ENCODE measurements at places on chromosomes 1 and 21.
A peak's percentile ranks its signal among the peaks of the same experiment; 100 is the strongest.

- DNase-seq: no peak
These were observed 76.2 kb upstream of the TEKT2 start for GRCh38 chr1:36007741-36008140.

DNA sequence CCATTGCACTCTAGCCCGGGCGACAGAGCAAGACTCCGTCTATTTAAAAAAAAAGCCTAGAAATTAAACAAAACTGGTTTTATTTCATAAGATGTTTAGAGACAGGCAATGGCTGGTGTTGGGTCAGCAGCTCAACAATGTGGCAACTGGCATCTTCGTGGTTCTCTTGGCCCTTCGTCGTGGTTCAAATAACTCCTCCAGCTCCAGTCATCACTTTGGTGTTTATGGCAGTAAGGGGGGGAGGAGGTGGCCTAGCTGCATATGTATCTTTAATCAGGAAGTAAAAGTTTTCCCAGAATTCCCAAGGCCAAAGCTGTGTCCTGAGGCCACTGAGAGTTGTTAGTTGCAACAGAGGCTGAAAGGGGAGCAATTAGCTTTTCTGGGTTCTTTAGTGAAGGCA, 13.0 kb upstream of the LTN1 start:
- DNase-seq: peak; percentile 48

DNA sequence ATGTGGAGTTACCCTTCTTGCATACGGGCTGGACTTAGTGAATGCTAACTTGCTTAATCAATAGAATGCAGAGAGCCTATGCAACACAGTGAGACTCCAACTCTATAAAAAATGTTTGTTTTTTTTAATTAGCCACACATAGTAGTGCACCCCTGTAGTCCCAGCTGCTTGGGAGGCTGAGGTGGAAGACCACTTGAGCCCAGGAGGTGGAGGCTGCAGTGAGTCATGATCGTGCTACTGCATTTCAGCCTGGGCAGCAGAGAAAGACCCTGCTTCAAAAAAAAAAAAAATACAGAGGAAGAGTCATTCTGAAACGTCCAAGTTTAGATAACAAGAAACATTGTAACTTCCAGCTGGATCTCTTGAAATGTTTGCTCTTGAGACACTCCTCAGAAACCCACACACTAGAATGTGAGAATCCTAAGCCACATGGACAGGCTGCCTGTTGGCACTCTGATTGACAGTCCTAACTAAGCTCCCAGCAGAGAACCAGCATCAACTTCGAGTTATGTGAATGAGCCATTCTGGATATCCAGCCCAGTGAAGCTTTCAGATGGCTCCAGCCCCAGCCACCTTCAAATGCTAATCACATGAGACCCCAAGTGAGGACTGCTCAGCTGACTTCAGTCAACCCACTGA, 20.0 kb upstream of the CAP1 start:
- DNase-seq: no peak

DNA sequence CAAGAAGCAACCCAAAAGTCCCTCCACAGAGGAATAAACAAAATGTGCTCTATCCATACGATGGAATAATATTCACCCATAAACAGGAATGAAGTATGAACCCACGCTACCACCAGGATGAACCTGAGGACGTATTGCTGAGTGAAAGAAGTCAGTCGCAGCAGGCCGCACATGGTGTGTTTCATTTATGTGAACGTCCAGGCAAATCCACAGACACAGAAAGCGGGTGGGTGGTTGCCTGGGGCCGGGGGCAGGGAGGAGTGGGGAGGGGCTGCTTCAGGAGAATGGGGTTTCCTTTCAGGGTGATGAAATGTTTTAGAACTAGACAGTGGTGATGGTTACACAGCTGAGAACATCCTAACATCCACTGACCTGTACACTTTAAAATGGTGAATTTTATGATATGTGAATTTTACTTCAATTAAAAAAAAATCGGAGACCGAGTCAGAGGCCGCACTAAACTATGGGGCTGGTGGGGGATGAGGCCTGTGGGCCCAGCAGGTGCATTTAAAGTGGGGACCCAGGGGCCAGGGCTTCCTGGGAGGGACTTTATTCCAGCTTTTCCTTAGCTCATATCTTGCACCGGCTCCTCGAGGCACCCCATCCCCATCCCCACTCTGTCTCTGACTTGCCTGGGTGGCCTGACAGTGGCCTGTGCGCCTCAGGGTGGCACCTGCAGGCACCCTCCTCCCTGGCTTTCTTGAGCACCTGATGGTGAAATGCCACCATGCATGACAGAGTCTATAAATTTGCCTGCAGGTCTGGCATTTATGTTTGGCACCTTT, 392.6 kb upstream of the VAMP3 start:
- no peak for DNase-seq

- DNase-seq: peak; percentile 51
These were observed 667.4 kb upstream of the ZP4 start for GRCh38 chr1:238558156-238558555.

- DNase-seq: no peak
These were observed 89.5 kb downstream of the OLFM3 start for GRCh38 chr1:101907264-101907663.

DNA sequence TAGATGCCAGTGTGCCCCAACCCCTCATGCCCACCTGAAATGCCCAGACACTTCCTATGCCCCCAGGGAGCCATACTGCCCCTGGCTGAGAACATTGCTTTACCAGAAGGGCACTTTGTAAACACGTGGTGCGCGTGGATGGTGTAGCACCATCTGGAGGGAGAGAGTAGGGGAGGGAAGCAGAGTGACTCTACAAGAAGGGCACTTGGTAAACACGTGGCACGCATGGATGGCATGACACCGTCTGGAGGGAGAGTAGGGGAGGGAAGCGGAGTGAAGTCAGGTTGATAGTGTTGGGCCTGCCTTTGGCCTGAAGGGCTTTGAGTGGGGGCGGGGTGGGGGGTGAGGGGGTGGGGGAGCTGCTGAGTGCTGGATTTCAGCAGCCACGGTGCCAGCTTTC, 324.0 kb upstream of the VAMP3 start:
- DNase-seq: no peak

GRCh38 chr21:15050568-15051377, 14.0 kb downstream of the NRIP1 start:
- no peak for DNase-seq

DNA sequence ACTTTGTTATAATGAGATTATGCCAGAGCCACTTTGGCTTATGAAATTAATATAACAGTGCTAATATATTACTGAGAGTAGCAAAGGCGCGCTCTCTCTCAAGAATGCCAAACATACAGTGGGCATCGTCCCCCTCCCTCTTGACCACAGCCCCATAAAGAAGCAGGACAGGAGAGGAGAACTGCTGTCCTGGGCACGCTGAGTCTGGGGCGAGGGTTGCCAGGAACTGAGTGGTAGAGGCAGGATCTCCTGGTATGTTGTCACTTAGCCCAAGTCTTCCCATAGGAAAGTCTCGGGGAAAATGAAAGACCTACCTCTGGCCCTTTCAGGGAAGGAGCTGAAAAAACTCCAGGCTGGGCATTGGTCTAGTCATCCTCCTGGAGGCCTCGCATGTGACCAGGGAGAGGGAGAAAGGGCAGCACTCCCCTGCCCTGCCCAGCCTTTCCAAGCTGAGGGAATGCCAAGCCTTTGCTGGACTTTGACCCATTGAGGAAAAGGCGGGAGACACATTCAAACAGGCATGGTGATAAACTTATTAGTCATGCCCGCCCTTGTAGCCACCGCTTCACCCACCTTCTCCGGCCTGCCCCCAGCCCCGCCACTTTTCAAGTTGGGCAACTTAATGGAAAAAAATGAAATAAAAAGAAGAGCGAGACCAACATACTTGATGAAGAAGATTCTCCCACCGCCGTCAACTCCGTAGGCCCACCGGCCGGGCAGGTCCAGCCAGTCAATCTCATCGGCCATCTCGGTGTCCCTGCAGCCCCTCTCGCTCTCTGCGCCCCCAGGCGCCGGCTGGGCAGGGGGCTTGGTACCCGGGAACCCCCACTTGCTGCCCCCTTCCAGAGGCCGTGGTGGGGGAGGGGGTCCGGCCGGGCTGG, 17.4 kb upstream of the PLEKHA6 start:
- peak; percentile 92 for DNase-seq

DNA sequence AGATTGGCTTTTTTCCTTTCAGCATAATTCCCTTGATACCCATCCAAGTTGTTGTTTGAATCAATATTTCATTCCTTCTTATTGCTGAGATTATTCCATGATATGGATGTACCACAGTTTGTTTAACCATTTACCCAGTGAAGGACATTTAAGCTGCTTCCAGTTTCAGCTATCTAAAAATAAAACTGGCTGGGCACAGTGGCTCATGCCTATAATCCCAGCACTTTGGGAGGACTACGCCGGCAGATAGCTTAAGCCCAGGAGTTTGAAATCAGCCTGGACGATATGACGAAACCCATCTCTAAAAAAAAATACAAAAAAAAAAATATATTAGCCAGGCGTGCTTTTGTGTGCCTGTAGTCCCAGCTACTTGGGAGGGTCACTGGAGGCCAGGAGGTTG, 32.6 kb downstream of the SEMA6C start:
- DNase-seq: no peak

DNA sequence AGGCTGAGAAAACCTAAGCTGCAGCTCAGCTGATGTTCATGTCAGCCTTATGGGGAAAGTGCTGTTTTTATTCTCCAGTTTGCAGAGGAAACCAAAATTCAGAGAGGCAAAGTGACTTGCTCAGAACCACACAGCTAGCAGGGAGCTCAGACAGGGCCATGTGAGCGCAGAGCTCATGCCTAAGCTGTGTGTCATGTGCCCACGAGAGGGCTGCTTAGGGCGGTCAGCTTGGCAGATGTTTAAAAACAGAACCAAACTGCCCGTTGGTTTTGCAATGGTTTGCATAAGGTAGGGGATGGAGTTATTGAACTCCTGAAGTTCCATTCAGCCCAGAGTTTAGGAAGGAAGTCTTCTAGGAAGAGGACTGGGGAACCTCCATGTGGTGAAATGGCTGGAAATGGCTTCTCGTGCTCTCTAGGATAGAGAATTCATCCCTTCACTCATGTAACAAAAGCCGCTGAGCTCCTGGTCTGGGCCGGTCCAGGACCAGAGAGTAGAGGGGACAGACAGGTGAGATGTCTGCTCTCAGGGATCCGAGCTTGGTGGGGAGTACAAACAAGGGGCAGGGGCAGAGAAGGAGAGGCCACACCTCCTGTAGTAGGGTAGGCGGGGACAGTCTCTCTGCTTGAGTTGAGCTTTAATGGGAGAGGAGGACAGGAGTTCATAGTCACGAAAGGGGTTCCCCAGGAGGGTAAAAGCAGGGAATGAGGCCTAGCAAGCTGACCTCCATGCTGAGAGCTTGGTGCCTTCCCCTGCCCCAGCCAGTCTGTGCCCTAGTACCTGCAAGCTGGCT, 46.9 kb downstream of the ARHGEF10L start:
- DNase-seq: peak; percentile 63

GRCh38 chr1:193025218-193025617, 33.9 kb downstream of the UCHL5 start:
- no peak for DNase-seq

DNA sequence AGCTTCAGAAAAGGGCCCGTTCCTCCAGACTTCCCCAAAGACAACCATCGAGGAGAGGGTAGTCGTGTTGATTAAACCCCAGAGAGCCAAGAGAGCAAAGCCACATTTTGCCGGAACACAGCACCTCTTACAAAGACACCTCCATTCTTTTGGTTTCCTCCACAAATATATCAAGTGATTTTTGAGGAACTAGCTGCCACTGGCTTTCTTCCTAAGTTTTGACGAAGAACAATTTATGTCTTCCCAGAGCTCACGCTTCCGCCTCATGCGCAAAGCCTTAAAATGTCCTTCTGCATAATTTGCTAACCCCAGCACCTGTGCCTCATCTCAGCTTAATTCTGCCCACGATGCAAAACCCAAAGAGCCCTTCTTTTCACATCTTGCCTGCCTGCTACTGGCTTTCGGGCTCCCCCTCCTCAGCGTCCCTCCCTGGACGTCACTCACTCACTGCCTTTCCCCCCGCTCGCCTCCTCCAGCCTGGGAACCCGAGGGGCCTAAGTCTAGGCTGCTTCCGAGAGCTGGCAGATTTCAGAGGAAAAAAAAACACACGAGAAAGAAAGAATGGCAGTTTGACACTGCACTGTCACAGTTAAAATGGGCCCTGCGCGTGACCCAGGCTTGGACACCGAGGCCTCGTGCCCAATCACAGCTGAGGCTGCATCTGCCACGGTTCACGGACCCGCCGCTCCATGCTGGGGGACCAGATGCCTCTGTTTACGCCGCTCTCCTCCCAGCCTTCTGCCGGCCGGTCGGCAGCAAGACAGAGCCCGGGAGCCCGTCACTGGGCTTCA, 77.6 kb upstream of the IFNAR2 start:
- DNase-seq: no peak

DNA sequence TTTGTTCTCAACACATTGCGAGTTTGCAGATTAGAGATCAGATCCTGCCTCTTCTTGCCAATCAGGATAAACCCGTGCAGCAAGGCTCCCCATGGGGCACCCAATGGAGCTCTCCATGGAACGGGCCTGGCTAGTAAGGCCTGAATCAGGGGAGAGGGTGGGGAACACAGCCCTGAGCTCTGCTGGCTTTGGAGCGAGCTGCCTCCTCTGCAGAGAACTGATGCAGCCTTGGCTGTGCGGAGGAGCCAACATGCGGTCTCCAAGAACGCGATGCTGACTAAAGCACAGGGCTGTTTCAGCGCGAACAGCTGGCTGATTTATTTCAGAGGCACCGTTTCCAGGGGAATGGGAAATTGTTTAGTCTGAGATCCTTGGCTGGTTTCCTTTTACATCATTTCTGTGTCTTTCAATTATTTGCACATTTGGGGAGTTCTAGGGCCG, 139.7 kb downstream of the TSEN15 start:
- no peak for DNase-seq

DNA sequence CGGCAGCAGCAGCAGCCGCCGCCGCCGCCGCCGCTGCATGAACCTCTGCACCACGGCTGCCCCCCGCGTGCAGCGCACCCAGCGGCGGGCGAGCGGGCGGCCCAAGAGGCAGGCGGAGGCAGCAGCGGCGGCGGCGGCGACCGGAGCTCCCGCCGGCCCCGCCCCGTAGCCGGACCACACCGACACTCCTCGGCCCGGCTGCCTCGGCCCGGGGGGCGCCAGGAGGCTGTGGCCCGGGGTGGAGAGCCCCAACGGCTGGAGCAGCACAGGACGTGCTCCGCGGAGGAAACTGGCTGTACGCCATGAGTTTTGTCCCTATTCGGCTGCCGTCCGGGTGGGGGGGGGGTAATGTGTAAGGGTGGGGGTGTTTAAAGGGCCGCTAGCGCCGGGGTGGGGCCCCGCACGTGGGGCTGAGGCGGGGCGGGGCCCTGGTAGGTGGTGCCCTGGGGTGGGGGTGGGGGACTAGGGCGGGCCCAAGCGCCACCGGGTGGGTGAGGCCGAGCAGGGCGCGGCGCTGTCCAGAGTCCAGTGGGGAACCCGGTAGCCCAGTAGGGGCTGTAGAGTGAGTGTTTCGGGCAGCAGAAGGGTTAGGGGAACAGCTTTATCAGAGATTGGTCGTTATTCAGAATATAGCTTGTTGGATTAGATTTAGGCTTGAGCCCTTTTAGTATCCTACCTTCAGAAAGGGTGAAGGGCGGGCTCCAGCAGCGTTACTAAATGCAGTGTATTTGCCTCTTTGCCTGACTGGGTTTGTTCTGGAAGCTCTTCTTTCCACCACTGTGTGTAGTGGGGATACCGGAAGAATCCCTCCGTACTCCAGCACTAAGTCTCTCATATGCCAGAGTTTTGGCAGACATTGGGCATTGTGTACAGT, at the start of gene FAM78B:
Gene FAM78B, minus strand, starts transcription at position 304 of the 874 bp plus-strand sequence. CDS start 753 bp downstream, outside the sequence.
- peak; percentile 40 for DNase-seq
